ENCODE measurements at places on chromosomes 13 and 19.

DNA sequence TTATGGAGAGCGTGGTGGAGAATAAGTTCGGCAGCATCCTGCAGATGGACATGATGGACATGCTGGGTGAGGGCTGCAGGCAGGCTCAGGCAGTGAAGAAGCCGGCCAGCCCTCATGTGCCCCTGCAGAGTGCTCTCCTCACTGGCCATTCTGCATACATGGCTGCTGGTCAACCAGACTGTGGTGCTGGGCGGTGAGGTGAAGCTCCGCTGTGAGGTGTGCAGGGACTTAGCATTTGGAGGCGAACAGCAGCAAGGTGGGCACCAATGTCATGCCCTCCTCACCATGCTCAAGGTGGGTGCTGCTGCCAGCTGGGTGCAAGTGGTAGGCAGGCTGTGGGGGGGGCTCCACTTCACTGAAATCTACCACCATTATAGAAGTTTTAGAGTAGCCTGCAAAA, 5.7 kb upstream of the ZNF492 start:
- no peak for DNase-seq

DNA sequence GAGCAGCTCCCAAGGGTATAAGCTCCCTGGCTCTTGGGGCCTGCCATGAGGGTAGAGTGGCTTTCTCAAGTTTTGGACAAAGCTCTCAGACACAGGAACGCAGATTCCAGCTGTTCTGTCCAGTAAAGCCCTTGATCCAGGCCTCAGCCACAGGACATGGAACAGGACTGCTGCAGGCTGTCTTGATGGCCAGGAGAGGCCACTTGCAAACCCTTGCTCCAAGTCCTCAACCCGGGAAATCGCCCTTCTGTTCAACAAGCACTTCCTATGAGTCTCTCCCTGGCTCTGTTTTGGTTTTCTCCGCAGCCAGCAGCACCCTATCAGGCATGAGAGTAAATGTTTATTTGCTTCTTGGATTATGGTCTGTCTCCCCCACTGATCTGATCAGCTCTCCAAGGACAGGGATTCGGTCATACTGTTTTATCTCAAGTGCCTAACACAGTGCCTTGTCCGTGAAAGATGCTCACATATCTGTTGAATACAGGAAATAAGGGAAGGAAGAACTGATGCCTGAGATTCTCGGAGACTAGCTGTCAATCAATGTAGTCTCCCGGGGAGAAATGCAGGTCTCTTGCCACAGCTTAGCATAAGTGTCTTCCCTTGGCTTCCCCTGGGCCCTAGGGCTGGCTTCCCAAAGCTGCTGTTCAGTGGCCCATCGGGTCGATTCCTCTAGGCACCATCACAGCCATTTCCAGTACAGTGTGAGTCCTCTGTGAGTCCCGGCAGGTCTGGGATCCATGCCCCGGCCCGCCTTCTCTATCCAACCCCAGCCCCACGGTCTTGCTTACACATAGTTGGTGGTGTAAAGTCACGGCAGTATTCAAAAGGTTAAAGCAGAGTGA, 90.8 kb downstream of the TSHZ3 start:
- no peak for DNase-seq

- DNase-seq = no peak
Measured at GRCh38 chr13:113813070-113813748, 50.7 kb downstream of the GAS6 start.

DNA sequence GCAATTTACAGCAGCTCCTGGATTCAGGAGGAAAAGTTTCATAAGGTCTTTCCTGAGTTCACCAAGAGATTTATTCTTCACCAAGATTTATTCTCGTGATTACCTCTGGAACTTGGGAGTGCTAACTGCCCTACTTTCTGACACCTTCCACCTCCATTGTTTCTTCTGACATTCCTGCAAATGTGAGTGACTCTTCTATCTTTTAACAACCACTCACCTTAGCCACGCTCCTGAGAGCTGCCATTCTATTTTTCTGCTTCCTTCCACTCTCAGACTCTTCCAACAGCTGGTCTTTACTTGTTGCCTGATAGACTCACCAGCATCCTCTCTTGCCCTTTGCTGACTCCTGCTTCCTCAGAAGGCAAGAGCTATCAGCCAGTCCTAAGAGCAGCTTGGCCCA, 11.5 kb upstream of the CBY2 start:
- no peak for DNase-seq

GRCh38 chr19:47109541-47110375, 3.8 kb downstream of the ZC3H4 start:
- no peak for DNase-seq

DNA sequence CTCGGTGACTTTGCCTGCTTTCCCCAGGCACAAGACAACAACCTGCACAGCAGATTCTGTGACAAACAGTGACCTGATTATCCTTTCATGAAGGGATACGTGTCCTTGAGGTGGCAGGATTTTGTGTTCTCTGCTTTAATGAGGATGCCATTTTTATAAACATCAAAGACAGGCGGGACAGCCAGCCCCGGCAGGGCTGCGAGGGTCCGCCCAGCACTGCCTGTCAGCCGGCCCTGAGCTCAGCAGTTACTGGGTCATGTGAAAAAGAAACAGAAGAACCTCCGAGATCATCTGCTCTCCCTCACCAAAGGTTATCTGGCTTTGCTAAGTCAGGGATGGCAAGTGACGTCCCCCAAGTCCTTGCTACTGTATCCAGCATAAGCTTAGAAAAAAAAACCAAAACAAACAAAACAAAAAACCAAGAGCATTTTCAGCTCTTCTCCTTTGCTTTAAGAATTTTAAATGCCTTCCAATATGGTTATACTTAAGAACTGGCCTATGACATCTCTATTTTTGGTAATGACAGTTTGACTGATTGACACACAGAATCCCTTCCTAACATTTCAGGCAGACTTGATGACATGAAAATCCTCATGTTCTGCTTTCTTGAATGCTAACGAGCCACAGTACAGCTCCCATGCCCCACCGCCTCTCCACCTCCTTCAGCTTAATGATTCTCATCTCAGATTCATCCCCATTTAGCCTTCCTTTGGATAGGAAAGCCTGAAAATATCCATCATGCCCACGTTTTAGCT, 666.6 kb upstream of the ARGLU1 start:
- DNase-seq = no peak

DNA sequence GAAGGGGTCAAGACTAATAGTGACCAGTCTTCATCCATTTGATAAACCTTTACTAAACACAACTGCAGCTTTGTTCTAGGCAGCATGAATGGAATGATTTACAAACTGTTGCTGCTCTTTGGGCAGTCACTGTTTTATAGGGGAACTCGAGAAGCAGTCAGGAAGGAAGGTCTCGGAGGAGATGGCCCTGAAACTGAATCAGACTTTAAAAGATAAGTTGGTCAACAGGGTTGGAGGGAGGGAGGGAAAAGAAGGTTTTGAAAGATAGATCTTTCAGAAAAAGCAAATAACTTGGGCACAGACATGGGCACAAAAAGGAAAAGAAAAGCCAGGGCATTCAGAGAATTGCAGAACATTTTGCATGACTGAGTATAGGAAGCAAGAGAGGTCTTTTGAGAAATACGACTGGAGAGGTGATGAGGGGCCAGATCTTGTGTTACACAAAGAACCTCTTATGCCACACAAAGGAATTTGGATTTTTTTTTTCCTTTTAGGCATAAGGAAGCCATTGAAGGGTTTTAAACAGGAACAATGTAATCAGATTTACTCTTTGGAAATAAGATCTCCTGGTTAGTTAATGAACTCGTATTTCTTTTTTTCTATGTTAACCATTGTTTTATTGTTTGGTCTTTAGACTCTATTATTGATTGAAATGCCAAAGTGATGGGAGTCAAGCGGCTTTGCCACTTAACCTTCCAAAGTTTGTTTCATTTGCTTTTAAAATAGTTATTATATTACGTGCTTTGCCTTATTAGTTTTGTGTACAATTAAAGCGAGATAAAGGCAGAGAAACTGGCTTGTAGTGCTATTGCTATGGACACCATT, 37.5 kb upstream of the SACS start:
- DNase-seq = no peak

DNA sequence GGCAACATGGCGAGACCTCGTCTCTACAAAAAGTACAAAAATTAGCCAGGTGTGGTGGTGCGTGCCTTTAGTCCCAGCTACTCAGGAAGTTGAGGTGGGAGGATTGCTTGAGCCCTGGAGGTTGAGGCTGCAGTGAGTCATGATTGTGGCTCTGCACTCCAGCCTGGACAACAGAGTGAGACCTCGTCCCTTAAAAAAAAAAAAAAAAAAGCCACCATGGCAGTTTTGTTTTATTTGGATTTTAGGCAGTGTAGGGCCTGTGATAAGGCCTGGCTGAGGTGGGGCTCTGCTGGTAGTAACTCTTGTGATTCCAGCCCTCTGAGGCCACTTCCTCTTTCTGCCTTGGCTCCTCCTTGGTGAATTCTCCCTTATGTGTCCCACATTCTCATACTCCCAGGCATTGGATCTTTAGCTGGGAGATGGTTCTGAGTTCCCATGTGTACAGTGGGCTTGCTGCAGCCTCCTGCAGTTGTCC, 39.2 kb downstream of the GATAD2A start:
- no peak for DNase-seq

- no peak for DNase-seq
Measured at GRCh38 chr13:63304497-63304896, 1888.8 kb upstream of the PCDH20 start.

DNA sequence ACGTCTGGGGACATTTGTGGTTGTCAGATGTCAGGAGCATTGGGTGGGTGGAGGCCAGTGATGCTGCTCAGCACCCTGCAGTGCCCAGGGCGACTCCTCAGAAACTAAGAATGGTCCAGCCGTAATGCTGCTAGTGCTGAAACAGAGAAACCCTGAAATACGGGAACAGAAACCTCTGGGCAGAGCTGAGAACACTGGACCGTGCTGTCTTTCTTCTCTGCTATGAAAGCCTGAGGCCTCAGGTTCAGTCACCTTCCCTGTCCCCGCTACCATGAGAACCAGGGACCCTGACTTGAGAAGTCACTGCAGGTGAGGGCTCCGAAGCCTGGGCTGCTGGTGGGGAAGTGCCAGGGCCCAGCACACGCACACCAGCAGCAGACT, 13.4 kb downstream of the CAPS start:
- no peak for DNase-seq

- DNase-seq = no peak
Measured at GRCh38 chr13:20998649-20999415, 62.6 kb downstream of the LATS2 start.

DNA sequence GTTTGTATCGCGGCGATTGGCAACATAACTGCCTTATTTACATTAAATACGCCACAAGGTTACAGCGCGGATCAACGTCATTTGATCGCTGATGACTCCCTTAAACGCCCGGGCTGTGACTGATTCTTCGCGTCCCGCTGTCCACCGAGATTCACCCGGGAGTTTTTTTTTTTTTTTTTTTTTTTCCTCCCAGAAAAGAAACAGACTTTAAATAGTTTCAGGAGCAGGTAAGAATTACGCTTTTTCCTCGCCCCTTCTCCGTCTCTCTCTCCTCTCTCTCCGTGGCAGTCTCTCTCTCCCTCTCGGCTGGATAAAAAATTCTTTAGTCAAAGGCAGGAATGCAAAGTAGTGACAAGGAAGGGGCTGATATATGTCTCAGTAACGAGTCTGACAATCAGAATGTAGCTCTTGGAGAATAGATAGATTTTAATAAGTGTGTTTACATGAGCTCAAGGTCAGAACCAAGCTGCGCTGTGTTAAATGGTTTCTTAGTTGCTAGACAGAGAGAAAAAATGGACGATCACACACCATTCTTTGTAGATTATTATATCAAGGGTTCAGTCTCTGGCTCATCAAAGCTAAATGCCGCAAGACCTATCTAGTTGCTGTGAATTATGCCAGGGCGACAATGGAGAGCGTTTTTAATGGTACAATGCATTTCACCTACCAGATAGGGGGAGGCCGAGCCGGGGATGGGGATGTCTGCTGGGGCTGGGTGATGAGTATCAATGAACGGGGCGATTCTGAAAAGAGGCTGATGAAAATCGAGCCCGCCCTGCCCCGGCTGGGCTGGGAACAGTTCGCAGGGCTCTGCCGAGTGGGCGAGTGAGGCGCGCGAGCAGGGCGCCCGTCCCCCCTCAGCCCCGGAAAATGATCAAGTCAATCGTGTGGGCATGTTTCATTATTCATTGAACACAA, 147.2 kb upstream of the ZNF536 start:
- DNase-seq = no peak

DNA sequence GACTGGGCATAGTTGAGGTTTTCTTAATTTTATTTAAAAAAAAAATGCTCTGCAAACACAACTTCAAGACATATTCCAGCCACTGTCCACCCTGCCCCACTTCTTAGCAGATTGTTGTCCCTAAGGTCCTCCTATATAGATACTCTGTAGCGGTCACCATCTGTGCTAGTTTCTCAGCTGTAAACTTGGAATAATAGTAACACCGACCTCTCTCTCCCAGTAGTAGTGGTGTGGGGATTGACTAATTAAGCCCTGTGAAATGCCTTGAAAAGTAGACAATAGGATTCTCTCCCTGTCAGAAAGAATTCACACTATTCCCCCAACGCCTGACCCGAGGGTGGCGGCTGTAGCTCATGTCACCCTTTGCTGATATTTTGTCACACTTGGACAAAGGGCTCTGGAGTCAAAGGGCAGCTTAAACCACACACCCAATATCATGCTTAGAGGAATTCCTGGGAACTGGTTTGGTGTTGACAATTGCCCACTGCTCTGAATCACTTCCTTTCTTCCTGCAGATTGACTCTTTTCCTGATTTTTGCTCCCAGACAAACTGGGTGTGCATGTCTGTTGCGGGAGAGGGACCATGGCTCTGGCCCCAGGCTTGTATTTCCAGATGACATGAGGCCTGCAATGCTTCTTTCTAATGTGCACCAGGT, 9.2 kb upstream of the SERP2 start:
- no peak for DNase-seq

DNA sequence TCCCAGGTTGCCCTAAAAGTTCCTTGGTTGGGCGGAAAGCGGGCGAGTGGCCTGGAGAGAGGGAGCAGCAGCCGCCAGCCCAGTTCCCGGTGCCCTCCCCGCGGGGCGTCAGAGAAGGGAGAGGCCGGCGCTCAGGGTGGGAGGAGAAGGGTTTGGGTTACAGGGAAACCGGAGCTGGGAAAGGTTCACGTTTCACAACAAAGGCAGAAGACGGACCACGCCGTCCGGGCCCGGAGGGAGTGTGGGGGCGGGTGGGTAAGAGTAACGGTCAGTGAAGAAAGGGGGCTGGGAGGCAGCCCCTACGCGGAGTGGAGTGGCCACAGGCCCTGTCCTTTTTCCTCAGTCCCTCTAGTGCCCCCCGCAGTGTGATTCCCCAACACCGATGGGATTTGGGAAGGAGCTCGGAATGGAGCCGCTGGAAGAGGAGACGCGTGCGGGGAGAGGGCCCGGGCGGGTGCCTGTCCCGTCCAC, 1.6 kb downstream of the SIX5 start:
- no peak for DNase-seq
